ENCODE measurements at places on chromosomes 5 and 9. TPM values are rescaled to one million over a fixed set of nuclear protein-coding genes. Genes with fewer than 3 reads are reported as not detected.

GRCh38 chr5:150429410-150429873 lies 16.7 kb upstream of the CD74 start:
- DNase-seq = no peak

GRCh38 chr5:124887223-124887622 lies 140.8 kb upstream of the ZNF608 start:
- no peak for DNase-seq

GRCh38 chr9:72149231-72149975 lies at the start of gene GDA:
Gene GDA (plus strand): TSS chr9:72149440. CDS start chr9:72149560, 120 bp downstream.
- peak; percentile 42 for DNase-seq

DNA sequence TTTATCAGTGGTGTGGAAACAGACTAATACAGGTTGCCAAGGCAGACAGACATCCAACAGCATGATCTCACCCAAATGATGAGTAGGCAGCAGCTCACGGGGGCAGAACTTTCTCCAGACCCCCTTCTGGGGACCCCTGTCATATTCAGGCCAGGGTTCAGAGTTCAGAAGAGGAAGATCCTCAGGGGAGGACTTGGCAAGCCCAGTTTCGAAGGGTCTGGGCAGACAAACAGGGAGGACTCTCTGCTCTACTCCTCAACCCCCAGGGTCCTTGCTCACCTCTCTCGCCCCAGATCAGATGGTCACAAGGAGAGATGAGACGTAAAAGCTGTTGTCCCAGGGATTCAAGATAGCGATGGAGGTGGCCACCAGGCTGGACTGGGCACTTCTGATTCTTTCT lies 215.1 kb upstream of the MVB12B start:
- no peak for DNase-seq

DNA sequence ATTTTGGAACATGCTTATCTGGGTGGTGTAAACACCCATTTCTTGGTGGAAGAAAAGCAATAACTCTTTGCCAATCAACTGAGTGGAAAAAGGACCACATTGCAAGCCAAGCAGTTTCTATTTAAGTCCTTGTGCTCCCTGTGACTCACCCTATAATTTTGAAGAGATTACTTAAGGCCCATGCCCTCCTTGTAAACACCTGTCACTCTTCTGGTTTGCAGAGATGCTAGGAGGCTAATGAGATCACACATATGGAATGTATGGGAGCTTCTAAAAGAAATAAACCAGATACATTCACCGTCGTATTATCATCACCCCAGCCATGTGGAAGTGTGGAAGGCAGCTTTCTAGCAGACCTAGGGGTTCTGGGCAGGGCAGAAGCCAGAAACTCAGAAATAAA lies 337.1 kb downstream of the GADD45G start:
- no peak for DNase-seq

DNA sequence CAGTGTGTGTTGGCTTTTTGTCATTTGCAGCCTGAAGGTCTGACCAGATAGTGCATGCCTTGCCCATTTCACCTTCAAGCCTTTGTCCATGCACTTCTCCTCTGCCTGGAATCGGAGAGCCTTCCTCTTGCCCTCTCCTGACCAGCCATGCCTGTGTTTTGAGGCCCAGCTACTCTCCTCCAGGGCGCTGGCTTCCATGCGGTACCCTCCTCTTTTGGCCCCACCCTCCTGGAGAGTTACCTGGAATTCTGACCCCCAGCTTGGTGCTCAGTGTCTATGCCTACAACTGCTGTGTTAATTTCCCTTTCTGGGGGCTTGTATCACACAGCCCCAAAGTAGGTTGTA lies 52.5 kb downstream of the CXXC5 start:
- no peak for DNase-seq

Gene ADAMTS13
- 8.8 TPM for total RNA-seq

Gene COL15A1
- total RNA-seq = not detected
